ENCODE measurements at places on chromosomes 5 and 9.

GRCh38 chr5:96651047-96651446, 11.1 kb upstream of the CAST start:
- DNase-seq, result no peak

DNA sequence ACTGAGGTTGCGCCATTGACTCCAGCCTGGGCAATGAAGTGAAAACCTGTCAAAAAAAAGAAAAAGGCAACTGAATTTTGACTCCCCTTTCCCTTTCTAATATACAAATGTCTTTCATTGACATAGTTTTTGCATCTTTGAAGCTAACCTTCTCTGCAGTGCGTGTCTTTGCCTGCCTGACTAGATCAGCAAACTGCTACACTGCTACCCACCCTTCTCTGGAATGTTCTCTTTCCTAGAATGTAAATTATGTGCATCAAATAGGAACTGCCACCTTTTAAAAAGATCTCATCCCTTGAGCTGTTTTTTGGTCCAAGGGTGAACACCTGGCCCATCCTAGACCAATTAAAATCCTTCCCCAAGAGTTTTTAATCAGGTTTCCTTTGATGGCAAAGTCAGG, 127.6 kb downstream of the SLC28A3 start:
- DNase-seq, result no peak

GRCh38 chr5:11903121-11903613, 1.1 kb downstream of the CTNND2 start:
- DNase-seq, result no peak

DNA sequence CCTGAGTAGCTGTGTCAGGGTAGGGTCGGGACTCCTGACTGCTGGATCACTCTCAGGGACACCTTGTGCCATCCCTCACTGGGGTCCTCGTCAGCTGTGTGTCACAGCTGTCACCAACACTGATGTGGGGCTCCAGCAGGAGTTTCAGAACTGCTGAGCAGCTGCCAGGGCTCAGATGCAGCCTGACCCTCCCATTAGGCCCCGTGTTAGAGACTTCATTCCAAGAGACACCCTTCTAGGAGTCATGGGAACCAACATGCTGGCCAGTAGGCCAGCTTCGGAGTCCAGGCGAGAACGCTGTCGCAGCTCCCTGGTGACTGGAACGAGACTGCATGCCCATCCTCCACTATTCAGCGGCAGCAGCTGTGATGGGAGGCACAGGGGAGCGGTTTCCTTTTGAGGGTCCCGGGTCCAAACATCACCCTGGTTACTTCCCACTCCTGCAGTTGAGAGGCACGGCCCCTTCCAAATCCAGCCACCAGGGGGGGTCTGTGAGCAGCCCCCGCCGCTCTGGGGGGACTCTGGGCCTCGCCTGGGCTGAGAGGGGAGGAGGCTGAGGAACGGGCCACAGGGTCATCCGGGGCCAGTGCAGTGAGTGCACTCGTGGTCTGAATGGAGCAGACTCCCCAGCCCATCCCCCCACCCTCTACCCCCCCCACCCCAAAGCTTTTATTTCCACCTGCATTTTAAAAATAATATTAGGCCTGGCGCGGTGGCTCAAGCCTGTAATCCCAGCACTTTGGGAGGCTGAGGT, 12.6 kb upstream of the TCF7 start:
- peak; percentile 81 for DNase-seq

GRCh38 chr9:134607971-134608370, 33.6 kb upstream of the COL5A1 start:
- DNase-seq, result no peak

DNA sequence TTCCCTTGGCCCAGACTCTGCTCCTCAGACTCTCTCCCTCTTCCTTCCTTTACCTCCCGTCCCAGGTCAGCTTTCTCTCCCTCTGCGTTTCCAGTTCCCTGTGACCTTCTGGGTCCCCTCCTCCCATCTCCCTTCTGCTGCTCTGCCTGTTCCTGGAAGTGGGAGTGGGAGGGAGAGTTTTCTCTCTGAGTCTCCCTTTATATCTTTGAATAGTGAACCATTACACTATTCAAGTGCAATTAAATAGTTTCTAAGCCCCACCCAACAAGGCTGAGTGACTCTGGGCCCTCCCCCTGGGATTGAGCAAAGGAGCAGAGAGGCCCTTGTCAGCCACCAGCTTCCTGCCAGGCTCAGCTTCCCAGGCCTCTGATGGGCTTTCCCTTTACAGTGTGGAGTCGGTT, 34.8 kb downstream of the THBS4 start:
- DNase-seq, result no peak

GRCh38 chr9:115202960-115203751, 85.2 kb upstream of the TNC start:
- DNase-seq, result no peak

- no peak for DNase-seq
These were observed 760.9 kb upstream of the WWC1 start for GRCh38 chr5:167530548-167530947.

DNA sequence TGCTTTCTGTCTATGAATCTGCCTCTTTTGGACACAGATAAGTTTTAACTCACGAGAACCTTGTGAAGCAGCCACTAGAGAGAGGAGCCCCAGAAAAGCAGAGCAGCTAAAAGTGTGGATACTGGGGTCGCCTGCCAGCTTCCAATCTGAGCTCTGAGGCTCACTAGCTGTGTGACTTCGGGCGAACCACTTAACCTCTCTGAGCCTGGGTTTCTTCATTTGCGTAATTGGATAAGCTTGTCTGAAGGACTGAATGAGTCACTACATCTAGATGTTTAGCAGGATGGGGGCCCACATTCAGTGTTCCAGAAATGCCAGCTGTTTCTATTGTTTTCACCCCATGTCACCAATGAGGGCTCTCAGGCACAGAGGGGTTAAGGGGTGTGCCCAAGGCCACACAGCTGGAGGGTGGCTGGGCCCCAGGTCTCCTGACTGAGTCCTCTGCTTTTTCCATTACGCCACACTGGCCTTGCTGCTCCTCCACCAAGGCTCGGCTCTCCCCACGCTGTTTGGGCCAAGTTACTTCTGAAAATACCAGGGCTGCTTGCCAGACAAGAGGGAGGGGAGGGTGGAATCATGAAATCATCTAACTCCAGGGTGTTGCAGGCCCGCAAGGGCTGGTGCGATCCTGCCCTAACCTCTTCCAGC, 36.2 kb downstream of the SH3PXD2B start:
- no peak for DNase-seq

GRCh38 chr5:91190314-91190690, 192.8 kb downstream of the ARRDC3 start:
- no peak for DNase-seq

- no peak for DNase-seq
These were observed 70.7 kb downstream of the CSNK1G3 start for GRCh38 chr5:123582550-123583285.

DNA sequence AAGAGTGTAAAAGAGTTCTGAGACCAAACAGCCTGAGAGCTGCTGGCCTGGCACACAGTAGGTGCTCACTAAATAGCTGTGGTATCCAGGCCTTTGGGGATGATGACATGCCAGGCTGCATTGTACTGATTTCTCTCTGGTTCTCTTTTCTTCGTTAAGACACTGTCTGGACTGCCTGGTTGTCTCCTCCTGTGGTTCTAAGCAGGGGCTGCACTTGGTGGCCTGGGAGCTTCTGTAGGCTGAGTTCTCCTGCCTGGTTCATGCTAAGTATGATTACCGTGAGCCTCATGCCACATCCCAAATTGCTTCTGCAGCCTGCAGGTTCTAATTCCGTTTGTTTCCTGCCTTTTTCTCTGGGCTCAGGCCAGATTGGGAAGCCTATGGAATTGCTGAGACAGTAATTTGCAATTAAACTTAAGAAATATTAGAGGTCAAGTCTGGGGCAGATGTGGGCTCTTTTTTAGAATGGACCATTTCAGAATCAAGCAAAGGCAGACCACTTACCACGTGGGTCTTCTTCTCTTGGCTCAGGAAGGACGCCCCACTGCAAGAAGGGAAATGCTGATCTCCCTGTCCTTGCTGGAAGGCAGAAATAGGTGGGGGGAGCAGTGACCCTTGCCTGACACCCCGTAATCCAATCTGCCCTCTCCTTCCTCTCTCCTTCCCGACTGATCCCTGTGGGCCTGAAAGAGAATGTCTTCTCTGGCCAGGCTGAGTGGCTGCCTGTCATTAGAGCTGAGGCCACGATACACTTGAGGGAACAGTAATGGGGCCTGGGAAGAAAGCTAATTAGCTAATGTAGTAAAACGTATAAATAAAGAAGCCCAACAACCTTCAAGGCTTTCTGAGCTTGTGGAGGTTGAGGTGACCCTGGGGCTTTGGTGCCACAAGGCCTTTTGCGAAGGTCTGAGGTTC, 21.9 kb upstream of the BOD1 start:
- no peak for DNase-seq

GRCh38 chr9:70951749-70952727, 169.4 kb downstream of the TRPM3 start:
- no peak for DNase-seq

DNA sequence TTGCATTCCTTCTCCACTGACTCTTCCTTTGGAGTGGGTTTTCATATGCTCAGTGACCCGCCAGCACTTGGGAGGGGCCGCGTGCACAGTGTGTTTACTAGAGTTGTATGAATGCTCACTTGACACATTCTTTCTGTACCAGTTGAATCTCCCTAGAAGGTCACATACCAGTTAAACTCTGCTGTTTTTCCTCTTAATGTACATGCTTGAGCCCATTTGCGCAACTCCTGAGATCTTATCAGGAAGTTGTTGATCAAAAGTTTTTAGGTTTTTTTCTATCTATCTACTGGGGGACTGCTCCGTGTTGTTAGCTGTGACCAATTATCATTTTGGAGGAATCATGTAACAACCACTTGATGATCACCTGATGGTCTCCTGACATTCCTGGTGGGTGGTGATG, 392.7 kb downstream of the CDH9 start:
- DNase-seq, result no peak

DNA sequence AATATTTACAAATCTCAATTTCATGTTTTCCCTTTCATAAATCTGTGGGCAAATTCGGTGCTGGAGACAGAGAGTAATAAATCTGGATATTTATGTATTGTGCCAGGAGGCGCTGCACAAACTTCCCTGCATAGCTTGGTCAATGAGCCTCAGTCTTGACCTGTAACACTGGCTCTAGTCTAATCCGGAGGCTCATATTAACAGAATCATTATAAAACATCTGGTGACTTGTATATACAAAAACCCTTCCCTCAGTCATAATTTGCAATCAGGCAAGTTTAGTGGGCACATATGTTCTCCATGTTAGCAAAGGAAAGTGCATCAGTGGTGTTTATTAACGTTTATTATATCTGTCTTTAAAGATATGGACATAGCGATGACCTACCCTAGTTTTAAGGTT, 104.0 kb upstream of the BNC2 start:
- no peak for DNase-seq

DNA sequence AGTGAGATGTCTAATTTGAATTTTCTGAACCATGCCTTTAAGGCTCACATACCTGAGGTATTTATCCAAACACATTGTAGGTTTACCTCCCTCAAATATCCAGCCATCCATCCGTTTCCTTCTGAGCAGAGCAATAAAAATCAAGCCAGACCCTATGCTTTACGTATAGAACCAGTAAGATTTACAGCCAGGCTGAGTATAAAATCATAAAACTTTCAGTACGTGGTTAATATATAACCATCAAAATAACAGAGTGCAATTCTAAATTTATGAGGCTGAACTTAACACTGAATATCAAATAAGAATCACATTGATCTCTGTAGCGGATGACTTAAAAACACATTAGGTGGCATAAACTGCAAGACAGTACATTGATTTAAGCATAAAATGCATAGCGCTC, 877.9 kb upstream of the WWC1 start:
- no peak for DNase-seq

GRCh38 chr5:139470821-139471300, at the start of gene SMIM33:
TSS of gene SMIM33 (plus strand) at chr5:139471004. CDS start at chr5:139471122, 118 bp downstream.
- no peak for DNase-seq

DNA sequence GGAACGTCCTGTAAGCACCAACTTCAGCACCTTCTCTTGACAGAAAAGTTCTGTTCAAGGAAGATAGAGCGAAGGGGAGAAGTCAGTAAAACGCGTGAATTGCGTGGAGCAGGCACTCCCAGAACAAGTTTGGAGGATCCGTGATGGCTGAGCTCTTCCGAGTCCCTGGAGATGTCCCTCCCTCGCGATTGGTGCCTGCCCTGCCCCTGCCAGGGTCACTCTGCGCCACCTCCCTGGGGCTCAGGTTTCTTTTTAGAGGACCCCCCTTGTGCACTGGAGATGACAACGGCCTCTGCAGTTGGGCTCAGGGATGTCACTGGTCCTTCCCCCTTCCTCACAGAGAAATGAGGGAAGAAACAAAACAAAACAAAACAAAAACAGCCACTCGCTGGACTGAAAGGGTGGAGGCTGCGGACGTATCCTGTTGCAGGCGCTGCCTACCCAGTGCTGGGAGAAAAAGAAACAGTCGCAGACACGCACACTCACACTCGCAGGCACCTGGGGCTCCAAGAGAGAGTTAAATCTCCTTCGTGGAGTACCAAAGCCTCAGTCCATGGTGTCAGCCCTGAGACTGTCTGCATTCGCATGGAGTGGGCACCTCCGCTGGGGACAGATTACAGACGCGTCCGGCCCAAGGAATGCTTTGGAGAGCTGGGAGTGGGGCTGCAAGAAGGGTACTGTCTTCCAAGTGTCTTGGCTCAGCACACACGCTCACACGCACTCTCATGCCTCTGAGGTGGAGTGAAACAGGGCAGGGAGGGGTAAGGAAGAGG, 512.7 kb downstream of the SLCO4C1 start:
- no peak for DNase-seq

DNA sequence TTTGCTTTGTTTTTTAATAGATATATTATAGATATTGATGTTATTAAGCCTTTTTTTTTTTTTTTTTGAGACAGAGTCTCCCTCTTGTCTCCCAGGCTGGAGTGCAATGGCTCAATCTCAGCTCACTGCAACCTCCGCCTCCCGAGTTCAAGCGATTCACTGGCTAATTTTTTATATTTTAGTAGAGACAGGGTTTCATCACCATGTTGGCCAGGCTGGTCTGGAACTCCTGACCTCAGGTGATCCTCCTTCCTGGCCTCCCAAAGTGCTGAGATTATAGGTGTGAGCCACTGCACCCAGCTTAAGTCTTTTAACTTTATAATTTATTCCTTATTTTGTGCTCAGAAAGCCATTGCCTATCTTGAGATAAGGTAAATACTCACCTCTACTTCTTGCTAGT, 24.2 kb upstream of the RAD23B start:
- DNase-seq, result no peak

DNA sequence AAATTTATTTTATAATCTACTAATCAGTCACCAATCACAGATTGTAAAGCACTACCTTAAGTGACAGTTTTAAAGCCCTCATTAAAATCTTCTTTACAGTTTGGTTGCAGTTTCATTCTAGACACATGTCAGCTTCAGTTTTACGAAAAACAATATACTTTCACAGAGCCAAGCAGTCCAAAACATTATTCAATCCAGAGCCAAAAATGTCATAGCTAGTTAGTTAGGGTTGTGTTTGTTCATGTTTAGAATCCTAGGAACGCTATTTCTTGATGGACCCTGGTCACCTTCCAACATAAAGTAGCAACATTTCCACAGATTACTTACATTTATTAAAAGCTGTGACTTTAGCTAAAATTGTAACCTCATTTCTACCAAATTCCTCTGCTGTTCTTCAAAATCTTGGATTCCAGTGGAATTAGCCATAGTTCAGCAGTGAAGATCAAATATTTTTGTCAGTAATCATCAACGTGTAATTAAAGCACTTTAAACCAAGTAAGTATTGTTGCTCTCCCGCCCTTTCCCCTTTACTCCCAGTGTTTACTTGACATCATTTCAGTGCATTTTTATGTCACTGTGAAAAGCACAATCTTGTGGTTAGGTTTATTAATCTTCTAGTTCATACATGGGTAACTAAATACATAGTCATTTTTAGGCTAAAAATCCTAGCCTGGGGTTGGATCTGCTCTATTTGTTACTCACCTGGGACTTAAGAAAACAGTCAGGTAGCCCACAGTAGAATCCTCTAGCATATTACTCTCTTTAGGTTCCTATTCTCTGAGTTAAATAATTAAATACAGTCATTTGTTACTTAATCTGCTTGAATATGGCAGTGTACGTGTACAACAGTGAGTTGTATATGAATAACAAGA, 74.3 kb downstream of the NIPBL start:
- DNase-seq, result no peak

Measured in NAMALWA (cell line).